ENCODE measurements at places on chromosomes 2 and 18.

DNA sequence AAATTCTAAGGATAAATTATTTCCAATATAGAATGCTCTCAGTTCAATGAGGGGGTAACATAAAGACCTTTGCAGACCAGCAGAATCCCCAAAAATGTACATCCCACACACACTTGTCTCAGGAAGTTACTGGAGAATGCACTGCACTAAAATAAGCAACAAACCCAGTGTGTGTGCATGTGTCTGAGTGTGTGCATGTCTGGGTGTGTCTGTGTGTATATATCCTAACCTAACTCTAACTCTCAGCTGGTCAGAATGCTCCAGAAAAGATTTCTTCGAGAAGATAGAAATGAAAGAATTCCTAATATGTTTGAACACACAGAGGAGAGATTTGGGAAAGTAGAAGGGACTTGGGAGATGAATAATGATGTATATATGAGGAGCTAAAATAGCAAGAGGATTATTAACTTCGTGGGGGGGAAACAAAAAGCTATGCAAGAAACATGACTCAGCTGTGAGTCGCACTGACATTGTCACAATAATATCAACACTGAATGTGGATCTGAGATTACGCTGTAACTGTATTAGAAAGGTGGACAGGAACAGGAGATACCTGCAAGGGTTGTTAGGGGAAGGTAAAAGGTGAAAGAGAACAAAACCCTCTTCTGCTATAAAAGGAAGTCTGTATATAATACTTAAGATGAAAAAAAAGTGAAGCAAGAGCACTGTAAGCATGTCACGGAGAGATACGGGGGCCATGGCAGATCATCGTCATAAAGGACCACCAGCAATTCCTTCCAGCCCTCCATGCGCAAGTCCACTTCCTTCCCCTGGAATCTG is 11.1 kb downstream of the COLEC12 start:
- no peak for DNase-seq

GRCh38 chr2:147917161-147917560 is 72.3 kb downstream of the ACVR2A start:
- peak; percentile 10 for DNase-seq

DNA sequence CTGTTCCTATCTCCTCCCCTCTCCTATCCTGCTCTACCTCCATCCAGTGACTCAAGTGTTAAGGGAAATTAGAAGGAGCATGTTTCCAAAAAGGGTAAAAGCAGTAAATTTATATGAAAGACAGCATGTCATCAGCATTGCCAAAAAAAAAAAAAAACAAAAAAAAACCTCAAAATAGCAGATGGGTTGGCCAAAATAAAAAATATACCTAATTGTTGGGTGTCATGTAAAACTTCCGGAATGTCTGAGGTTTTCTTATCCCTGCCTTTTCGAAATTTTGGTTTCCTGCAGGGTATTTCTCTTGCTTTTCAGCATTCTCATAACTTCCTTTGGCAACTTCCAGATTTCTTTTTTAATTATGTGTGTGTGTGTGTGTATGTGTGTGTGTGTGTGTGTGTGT is 241.6 kb upstream of the FN1 start:
- no peak for DNase-seq

- no peak for DNase-seq
These were observed 213.8 kb upstream of the FBXO11 start for GRCh38 chr2:48120112-48120511.

- no peak for DNase-seq
These were observed 812.0 kb upstream of the RAB6C start for GRCh38 chr2:129167456-129167855.

GRCh38 chr2:1600191-1601066 is 143.9 kb downstream of the PXDN start:
- no peak for DNase-seq

- no peak for DNase-seq
These were observed 99.1 kb upstream of the HDAC4 start for GRCh38 chr2:239499726-239500573.

DNA sequence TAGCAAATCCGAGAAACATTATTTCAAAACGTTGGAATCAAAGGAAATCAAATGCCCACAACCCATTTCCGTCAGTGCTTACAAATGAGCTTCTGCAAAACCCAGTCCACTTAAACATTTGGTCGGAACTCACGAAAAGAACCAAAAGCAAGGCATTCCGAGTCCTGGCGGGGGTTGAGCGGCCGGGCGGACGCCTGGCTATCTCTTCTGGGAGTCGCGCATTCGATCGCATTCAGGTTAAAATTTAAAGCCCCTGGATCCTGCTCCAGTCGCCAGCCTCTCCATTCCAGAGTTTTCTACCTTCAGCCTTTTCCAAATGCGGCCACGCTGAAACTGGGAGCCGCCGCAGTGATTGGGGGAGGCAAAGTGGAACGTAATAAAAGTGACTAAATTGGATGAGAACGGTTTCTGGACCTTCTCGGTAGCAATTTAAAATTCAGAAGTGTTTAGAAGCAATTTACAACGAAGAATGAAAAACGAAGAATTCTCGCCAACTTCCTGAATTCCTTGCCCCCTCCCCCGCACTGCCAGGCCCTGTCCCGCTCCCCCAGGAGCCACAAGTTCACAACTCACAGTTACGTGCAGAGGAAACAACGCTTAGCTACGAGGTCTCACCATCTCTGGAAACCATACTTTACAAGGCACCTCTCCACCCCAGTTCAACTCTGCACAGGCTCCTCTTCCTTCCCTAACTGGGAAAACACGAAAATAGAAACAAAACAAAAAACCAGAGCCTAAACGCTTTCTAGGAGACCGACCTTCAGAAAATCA is 1.7 kb upstream of the GATA6 start:
- DNase-seq = no peak

GRCh38 chr2:236363711-236364277 is 99.6 kb upstream of the ASB18 start:
- DNase-seq = no peak

- DNase-seq = no peak
These were observed 363.0 kb downstream of the SS18 start for GRCh38 chr18:25727281-25727985.

GRCh38 chr2:53527056-53527455 is 240.5 kb upstream of the CHAC2 start:
- no peak for DNase-seq

DNA sequence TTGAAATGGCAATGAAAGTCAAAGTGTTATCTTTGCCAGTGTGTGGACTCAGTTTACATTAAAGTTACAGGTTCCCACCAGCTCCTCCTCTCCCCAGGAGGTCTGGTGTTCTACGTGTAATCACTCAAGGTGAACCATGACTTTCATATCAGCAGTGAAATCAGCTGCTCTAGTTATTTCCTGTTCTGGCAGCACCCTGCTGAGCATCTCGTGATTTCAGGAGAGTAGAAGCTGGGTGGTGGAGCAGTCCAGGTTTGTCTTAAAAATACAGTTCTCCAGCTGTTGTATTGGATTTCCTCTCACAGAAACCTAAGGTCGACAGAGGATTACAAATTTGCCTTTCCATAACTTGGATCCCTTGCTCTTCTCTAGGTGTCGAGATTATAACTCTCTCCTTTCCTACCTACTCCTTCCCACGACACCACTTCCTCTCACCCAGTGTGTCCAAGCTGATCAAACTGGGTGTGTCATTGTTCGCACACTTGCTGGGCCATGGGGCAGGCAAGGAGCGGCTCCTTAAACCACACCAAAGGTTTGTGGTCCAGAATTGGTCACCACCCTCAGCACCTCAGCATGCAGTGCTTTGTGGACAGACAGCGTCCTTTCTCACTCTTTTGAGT is 13.0 kb upstream of the ARHGAP25 start:
- peak; percentile 50 for DNase-seq

- no peak for DNase-seq
These were observed 80.6 kb downstream of the PIGN start for GRCh38 chr18:62106271-62106670.

GRCh38 chr2:179991344-179991743 is 15.8 kb downstream of the CWC22 start:
- DNase-seq = no peak

GRCh38 chr18:29840089-29840488 is 1202.5 kb downstream of the DSC3 start:
- no peak for DNase-seq

DNA sequence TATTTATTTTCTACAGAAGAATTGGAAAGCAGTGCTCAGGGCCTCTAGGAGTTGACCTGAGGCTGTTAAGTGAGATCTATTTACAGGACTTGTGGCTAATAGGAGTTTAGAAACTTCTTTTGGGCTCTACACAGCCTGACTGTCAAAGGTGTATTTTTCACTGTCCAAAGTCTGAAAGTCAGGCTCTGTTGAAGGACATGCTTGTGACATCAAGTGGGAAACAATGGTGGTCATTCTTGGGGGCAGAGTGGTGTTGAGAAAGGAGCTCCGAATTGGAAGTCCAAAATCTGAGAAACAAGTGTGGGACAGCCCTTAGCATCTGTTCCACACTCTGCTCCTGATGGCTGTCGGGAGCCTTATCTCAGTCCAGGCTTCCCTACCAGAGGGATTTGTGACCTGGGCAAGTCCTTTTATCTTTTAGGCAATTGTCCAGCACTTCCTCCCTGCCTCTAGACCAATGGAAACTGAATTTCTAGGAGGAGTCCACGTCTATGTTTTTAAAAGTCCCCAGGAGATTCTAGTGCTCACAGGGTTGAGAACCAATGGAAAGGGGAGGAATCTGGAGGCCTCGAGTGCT is 76.4 kb downstream of the LIPG start:
- no peak for DNase-seq

DNA sequence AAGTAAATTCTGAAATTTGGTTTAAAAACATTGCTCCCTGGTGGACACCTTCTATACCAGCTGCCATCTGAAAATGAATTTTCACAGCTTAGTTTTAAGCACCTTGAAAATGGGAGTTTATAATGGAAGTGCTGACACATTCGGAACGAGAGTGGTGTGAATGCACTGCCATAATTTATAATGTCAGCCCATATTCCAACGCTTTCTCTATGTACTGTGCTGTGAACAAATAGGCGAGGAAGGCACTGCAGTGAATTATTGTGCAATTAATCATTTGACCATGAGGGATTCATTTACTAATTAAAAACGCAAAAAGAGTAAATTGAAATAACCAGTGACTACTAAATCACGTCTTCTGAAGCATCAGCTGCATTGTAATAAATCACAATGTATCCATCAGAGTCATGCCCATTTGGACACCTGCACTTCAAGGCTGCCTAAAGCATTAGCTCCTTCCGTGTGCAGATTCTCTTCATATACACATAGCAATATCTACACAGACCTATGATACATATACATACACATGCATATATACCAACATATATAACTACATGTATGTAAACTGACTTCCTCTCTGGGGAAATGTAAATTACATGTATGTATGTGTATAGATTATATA is 699.8 kb downstream of the GALR1 start:
- DNase-seq = no peak

GRCh38 chr2:3025261-3025660 is 352.4 kb downstream of the EIPR1 start:
- no peak for DNase-seq

- no peak for DNase-seq
These were observed 160.6 kb downstream of the MAP2 start for GRCh38 chr2:209584472-209584871.

GRCh38 chr2:234211797-234212196 is 161.3 kb downstream of the SPP2 start:
- no peak for DNase-seq

DNA sequence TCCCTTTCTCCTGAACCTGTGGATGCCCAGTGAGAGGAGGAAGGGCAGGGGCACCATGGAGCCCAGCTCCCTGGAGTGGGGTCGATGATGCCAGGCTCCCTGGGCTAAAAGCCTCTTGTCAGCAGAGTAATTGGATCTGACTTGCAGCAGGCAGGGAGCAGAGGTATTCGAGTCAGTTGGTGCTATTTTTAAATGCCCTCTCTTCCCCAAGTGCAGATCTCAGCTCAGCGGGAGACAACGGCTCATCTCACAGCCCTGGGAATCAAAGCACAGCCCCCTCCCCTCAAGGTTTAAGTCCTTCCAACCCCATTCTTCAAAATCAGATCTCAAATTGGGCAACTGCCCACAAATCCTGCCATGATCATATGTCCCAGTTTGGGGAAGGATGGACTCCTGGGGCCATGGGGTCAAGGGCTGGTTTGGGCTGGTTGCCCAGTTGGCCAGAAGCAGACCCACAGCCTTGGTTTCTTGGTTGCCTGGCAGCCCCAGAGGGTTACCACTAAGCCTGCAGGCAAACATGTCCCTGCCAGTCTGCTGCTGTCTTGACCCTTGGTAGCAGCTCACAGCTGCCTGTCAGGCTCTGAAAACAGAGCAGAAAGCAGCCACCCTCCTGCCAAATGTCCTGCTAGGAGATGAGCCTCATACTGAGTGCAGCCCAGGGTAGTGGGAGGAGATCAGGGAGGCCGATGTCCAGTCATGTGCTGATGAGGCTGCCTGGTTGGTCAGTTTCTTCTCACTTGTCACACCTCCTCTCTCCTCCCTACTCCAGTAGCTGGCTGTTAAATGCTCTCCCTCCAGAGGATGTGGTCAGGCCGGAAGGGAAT is 244.9 kb downstream of the LOXHD1 start:
- DNase-seq = peak; percentile 62

DNA sequence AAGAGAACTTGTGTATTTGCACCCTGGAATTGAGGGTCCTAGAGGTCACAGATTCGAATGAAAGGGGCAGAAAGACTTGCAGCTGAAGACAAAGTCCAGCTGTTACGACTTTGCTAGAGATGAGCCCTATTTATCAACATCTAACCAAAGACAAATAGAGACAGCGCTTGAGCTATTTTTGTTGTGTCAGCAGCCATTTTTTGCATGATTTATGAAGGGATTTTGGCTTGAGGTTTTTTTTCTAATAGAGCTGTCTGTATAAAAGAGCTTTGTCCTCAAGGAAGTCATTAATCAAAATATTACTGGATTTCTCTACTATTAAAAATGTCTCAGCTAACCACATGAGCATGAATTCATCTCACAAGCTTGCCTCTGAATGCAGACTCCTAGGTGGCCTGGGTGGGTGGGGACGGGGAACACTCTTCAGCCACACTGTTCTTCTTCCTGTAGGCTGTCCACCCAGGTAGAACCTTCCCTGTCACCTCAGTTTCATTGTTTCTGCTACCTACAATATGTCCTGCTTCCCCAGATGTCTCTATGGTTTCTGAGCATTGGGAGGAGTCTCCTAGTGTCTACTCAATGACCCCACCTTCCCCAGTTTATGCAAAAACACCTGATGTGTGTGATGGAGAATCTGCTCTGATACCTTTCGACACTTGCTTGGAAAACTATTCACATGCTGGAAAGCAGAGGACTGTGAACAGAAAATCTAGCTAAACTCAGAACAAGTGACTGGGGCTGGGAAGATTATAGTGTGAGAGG is 7.2 kb upstream of the CD226 start:
- no peak for DNase-seq
